Stimulated activated CD4-positive, alpha-beta T cell treated with anti-CD3 and anti-CD28 coated beads, TNF-alpha, amount 100 ng/mL, for 48 hours (primary cell): ENCODE measurements at places on chromosomes 11 and 22.

DNA sequence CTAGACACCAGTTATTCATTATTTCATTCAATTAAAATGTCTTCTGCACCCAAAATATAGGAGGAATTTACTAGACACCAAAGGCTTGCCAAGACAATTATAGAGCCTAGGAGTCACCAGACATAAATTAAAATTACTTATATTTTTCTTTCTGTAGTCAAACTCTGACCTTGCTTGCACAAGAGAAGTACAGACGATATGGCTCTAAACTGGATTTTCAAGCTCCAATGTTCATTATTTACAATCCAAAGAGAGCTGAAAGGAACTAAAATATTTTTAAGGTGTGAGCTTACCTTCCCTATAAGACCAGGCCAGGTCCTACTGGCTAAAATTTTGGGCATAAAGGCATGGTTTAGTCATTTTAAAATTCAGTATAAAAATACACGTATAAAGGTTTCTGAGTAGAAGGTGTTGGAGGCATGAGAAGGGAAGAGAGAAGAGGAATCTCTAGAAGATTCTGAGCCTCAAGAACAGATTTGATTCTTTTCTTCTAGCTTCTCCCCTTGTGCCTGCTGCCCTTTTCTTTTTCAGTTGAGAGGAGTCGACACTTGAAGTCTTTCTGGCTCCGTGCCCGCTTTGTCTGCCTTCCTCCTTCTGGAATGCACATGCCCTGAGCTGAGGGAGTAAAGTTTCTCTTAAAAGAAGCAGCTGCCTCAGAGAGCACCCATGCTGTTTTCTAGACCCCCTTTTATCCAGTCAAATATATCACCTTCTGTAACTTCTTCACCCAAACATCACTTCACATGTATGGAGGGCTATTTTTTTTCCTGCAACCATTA is 13.5 kb downstream of the C11orf97 start:
- no peak for DNase-seq

DNA sequence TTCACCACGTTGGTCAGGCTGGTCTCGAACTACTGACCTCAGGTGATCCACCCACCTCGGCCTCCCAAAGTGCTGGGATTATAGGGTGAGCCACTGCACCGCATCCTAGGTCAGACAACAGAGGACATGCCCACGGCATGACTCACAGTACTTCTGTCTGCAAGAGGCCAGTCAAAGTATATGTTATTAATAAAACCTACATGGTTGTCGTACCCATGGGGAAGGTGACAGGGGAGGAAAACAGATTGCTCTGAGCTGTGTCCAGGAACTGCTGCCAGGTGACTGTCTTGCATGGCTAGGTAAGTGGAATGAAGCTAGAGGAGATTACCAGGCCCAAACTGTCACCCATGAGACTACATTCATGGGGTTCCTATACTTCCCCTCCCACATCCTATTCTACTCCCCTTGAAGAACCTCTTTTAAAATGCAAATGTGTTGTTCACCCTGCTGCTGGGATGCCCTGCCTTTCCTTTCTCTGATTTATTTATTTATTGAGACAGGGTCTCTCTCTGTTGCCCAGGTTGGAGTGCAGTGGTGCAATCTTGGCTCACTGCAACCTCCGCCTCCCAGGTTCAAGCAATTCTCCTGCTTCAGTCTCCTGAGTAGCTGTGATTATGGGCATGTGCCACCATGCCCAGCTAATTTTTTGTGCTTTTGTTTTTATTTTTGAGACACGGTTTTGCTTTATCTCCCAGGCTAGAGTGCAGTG is 2.0 kb upstream of the NLRX1 start:
- no peak for DNase-seq

GRCh38 chr11:132028380-132029240 is 658.2 kb downstream of the NTM start:
- DNase-seq: no peak

DNA sequence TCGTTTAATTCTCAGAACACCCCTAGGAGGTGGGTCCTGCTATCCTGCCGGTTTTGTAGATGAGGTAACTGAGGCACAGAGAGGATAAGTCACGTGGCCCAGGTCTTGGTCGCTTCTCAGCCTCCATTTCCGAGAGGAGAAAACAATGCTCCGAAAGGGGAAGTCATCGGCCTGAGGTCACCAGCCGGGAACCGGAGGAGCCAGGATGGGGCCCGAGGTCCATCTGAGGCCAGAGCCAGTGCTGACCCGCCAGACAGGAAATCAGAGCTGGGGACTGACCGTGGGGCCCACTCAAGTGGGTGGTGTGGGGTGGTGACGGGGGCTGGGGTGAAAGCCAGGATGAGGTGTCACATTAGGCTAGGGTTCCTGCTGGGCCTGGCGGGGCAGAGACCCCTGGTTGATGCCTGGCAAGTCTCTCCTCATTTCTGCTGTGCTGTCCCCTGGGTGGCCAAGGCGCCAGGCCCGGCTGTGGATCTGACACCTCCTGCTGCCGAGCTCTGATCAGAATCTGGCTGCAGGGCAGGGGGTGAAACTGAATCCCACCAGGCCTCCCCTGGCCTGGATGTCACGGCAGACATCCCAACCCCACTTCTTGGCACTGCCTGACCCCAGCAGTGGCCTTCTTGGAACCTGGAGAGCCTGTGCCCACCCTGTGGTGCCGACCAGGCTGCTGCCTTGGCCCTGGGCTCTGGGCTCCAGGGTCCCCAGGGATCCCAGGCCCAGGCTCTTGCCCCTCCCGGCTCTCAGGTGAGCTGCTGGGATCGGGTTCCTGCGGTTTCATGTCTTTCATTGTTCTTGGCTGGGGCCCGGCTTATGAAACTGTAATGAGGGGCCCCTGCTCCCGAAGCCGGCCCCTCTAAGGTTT is 12.0 kb downstream of the TRIOBP start:
- no peak for DNase-seq

DNA sequence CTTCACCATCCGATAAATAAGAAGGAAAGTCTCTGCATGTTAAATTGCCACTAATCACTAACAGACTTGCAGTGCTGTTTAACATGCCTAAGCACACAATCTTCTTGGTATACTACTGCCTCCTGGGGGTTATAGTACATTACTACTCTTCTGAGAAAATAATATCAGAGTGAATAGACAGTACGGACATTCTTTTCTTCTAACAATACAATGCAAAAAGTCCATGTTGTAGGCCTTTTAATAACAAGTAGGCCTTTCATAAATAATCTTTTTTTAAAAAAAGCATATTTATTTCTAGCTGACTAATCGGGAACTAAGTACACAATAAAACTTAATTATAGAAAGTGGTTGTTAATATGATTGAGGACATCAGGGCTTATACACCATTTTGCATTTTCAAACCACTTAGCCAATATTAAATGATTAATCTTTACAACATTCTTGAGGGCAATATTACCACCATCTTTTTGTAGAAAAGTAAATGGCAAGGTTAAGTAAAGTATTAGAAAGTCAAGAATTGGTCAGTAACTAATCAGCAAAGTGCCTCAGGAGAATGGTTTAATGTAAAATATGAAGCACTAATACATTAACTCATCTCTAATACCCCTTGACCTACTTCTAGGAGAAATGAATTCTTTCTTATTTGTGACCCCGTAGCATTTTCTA is 84.7 kb downstream of the TTC28 start:
- no peak for DNase-seq

DNA sequence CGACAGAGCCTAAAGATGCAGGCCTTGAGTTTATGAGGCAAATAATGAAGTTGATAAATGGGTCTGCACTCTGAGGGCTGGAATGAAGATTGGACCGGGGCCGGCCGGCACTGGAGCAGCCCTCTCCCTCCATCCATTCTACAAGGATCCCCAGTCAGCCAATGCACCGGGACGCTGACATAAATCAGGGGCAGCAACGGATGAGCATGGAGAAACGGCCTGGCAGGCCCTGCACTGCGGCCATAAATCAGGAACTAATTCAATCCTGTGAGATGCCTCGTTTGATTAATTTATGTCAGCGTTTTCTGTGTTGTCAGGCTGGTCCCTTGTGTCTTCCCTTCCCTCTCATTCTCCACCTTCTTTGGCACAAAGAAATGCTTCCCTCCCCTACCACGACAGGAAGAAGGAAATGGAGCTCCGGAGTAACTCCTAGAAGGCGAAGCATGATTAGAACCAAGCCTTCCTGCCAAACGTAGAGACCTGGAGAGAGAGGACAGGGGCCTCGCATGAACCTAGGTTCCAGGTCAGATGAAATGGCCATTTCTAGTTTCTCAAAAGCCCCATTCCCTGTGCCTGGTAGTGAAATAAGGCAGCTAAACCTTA is 358.4 kb downstream of the OPCML start:
- no peak for DNase-seq

DNA sequence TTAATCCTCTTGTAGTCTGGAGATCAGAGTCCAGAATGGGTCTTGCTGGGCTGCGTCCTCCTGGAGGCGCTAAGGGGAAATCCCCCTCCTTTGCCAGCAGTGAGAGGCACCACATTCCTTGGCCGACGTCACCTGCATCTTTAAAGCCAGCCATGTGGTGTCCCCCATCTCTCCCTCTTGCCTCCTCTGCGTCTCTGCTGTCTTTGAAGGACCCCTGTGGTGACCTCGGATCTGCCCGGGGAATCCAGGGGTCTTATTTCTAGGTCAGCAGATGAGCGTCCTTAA is 27.2 kb upstream of the PARVB start:
- no peak for DNase-seq

DNA sequence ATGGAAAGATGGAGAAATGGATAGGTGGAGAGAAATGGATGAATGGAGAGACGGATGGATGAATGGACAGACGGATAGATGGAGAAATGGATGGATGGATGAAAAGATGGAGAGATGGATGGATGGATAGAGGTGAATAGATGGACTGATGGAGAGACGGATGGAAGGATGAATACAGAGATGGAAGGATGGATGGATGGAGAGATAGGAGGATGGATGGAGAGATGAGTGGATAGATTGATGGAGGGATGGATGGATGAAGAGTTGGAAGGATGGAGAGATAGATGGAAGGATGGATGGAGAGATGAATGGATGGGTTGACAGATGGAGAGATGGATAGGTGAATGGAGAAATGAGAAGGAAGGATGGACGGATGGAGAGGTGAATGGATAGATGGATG is 63.7 kb downstream of the FLRT1 start:
- DNase-seq: no peak

DNA sequence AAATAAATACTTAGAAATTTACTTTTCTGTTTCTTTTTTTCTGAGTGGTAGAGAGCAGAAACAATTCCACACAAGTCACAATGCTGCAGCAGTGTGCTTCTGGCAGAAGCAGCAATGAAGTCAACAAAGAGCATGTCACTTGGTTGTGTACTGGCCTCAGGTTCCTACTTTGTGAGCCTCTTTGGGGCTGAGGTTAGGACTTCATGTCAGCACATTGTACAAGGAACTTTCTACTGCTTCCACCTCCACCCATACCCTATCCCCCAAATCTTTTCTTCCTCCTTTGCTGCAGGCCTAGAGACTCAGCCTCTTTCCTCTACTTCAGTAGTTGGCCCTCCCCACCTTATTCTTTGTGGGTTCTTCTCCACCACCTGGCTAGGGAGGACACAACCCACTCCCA is 252.7 kb upstream of the PITPNB start:
- no peak for DNase-seq

GRCh38 chr11:117193130-117194020 is 5.8 kb upstream of the TAGLN start:
- no peak for DNase-seq

DNA sequence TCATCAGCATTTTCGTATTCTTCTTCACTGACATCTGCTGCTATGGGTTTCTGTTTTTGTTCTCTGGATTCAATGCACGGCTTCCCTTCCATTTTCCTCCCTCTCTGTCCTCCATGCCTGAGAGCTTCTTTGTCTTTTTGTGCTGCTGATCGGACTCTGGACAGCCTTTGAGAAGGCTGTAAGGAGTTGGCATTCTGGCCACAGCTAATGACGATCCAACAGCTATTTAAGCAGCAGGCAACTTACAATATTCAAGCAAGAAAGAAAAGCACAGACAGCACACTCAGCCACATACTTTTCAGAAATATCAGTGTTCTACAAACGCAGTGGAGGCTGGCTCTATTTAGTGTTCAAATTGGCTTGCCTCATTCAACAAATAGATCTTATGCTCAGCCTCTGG is 60.9 kb upstream of the ZC3H12C start:
- DNase-seq: no peak

GRCh38 chr11:61514050-61514917 is 5.7 kb downstream of the LRRC10B start:
- no peak for DNase-seq

DNA sequence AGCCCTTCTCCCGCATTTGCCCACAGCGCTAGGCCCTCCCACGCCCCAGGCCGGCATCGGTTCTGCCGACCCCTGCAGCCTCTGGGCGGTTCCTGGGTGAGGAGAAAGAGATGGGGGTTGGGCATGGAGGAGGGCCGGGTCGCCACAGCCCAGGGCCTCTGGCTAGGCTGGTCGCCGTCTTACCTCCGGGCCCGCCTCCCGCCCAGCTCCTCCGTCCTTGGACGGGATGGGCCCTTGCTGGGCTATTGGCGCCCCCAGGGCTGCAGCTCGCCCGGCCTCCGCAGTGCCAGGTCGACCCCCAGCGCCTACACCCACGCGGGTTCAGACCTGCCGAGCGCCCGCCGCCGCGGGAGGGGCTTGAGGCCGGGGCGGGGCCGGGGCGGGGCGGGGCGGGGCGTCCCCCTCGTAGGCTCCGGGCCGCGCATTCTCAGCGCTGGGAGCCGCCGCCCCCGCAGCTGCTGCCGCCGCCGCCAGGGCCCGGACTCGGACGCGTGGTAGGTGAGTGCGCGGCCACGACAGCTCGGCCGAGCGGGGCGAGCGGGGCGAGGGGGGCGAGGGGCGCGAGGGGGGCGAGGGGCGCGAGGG is at the start of gene CD151:
CD151 (plus strand) TSS at position 424 of the 585 bp plus-strand sequence. CDS start 3,118 bp downstream, outside the sequence.
- DNase-seq: no peak

DNA sequence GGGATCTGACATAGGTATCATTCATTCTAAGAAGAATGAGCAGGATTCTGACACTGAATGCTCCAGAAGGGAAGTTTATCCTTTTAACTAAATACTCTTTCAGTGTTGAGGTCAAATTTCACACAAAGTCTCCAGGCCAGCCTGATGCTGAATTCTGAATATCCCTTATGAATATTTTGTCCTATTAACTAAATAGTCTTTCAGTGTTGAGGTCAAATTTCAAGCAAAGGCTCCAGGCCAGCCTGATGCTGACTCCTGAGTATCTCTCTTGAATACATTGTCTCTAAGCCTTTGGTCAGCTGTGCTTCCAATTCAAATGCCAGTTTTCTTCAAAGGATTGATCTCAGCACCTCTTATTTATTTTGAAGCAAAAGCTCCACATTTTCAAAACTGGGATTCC is 676.8 kb downstream of the NTM start:
- no peak for DNase-seq

- DNase-seq: no peak
Observed at GRCh38 chr11:11125618-11126017, 227.4 kb downstream of the CSNK2A3 start.

DNA sequence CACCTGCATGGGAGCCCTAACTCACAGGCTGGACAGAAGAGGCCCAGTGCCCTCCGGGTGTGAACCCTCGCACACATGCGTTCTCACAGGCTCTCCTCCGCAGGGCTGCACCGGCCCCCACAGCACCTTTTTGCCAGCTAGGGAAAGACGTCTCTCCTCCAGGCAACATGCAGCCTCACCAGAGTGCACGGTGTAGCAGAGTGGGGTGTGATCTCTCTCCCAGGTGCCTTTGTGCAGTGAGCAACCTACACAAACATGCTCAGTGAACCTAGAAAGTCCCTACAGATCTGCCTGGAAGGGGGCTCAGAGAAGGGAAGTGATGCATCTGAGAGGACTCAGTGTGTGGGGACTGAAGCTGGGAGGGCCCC is 3.7 kb upstream of the CARNS1 start:
- no peak for DNase-seq
